OCI-LY7 (cell line): ENCODE measurements at places on chromosomes 3 and 15.

DNA sequence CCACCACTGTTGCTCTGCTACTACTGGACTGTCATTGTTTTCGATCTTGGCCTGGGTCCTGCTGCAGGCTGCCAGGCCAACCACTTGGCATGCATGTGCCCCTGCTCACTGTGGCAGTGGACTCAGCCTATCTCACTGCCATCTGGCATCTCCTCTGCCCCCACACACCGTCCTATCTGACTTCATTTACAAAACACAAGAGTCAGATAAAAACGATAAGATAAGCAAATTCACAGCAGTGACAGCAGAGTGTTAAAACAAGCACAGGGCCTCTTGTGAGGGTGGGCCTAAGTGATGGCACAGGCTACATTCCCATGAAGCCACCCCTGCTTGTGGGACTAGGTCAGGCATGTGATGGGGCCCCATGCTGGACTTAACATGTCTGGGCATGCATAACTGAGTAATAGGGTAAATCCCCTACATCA is 68.1 kb downstream of the CRYGS start:
- DNase-seq = no peak

GRCh38 chr3:47910777-47911440 is 105.3 kb downstream of the MAP4 start:
- no peak for DNase-seq

DNA sequence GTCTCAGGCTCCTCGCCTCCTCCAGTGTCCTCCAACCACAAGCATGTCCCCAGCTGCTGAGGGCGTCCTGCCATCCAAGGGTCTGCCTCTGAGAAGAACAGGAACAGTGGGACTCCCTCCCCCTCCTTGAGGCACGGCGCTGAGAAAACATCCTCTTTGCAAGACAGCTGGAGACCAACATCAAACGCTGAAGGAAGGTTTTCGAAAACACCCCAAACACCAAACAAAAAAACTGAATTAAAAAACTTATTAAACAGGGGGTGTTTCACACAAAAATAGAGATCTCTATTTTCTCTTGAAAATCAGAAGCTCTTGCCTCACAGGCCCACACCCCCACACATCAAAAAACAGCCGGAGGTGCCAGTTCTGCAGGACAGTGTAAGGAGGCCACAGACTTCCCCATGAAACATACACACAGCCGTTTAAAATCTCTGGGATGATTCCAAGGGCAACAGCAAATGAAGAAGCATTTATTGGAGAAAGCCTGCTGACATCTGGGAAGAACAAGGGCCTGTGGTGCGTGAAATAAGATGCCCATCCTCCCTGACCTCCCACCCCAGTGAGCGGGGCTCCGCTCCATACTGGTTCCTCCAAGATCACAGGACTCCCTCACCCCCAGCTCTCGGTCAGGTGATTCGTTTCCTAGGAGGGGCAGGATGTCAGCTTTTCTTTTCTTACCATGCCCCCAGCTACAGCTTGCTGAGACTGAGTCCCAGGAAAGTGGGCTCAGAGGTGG is 71.3 kb downstream of the NUP210 start:
- DNase-seq = no peak

- DNase-seq = no peak
These were observed 60.9 kb downstream of the SCN10A start for GRCh38 chr3:38755130-38755529.

- no peak for DNase-seq
These were observed 30.4 kb upstream of the ZNF639 start for GRCh38 chr3:179292450-179292849.

GRCh38 chr3:29802057-29802456 is 521.2 kb downstream of the RBMS3 start:
- DNase-seq = no peak

- no peak for DNase-seq
These were observed 271.2 kb downstream of the PLCL2 start for GRCh38 chr3:17155951-17156350.

DNA sequence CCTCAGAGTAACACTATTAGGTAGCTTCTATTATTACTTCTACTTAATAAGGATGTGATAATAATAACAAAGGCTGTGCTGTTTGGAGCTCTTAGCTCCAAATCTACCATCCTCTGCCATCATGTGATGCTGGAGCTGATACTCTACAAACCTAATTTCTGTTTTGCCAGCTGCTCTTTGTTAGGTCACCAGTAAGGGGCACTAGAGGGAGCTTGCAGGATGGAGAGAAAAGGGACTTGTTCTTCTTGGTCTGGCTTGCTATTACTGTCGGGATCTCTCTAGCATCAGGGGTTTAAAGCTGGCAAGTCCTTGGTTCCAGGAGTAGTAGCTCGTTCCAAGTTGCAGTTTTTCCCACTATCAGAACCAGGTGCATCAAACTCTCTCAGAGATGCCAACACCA is 194.9 kb upstream of the KBTBD8 start:
- DNase-seq = no peak

DNA sequence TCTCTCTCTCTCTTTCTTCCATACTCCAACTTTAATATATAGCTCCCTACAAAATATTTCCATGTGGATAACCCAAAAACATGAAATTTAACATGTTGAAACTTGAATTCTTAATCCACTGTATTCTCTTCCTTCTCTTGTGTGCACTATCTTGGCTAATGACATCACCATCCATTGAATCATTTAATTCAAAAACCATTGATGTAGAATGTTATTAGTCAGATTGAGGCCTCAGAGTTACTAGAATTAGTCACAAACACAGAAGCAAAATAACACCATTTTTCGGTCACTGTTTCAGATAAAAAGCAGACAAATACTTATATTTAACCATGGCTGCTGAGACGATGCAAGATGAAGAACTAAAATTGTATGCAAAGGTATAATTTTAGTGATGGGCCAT is 256.9 kb upstream of the LRRC3B start:
- DNase-seq = no peak

- no peak for DNase-seq
These were observed 66.4 kb downstream of the TCF12 start for GRCh38 chr15:56984681-56985481.

GRCh38 chr3:197367081-197367780 is 68.8 kb upstream of the DLG1 start:
- DNase-seq = no peak

DNA sequence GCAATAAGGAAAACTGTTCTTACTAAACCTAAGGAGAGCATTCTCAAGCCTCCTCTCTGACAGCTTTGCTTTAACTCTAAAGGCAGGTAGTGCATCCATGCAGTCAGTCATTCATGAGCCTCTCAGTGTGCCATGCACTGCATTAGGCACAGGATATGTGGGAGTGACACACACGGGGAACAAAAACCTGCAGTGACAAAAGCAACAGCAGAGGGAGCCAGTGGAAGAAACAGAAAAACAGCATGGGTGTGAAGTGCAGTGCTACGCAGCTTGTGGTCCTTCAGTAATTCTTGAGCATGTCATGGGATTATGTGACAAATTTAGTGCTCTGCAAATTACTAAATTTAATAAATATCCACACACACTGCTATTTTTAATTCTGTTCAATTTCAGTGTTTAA is 230.7 kb downstream of the BBX start:
- DNase-seq = peak; percentile 35
